ENCODE measurements at places on chromosomes 12 and 14. TPM values are rescaled to one million over a fixed set of nuclear protein-coding genes. Genes with fewer than 3 reads are reported as not detected.

Gene SVOP
- not detected for total RNA-seq

Gene FRS2
- 11.5 TPM for total RNA-seq

Gene BATF
- total RNA-seq, result not detected

Gene LRTM2
- total RNA-seq, result 0.05 TPM

Gene GUCY2C
- not detected for total RNA-seq

Gene HAL
- 0.29 TPM for total RNA-seq

Gene FLVCR2
- 5.4 TPM for total RNA-seq

Gene PLBD1
- 6.3 TPM for total RNA-seq

Gene PLEKHD1
- total RNA-seq, result not detected

Gene SYCP3
- total RNA-seq, result not detected

Gene OAS3
- total RNA-seq, result 20.3 TPM

Gene GALNT6
- total RNA-seq, result 3.7 TPM

Gene ANO4
- 0.14 TPM for total RNA-seq

Gene KRT80
- 36.8 TPM for total RNA-seq

Gene AKAP6
- total RNA-seq, result 0.45 TPM

Gene C3AR1
- not detected for total RNA-seq

Gene REM2
- 0.36 TPM for total RNA-seq

Gene GPRC5A
- 263 TPM for total RNA-seq

Gene NEUROD4
- total RNA-seq, result not detected

Gene HOXC4
- 1.9 TPM for total RNA-seq

Gene SCYL2
- 23.6 TPM for total RNA-seq

Gene MFAP5
- 0.06 TPM for total RNA-seq
